ENCODE measurements at places on chromosomes 13 and 19.

GRCh38 chr13:60788156-60788829 is 391.3 kb downstream of the TDRD3 start:
- DNase-seq: no peak

GRCh38 chr13:95441326-95441725 is 111.2 kb upstream of the CLDN10 start:
- DNase-seq: no peak

DNA sequence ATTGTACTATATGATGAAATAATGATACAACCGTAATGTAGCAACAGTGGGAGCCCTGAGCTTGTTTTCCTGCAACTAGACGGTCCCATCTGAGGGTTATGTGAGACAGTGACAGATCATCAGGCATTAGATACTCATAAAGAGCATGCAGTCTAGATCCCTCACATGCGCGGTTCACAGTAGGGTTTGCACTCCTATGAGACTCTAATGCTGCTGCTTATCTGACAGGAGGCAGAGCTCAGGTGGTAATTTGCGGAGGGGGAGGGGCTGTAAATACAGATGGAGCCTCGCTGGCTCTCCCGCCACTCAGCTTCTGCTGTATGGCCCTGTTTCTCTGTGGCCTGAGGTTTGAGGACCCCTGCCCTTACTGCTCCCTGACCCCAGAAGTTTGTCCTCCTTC is 13.7 kb downstream of the EPHX3 start:
- DNase-seq: no peak

GRCh38 chr13:21106089-21106488 is 44.7 kb upstream of the LATS2 start:
- DNase-seq: peak; percentile 27

GRCh38 chr13:97474349-97474980 is 40.5 kb downstream of the RAP2A start:
- DNase-seq: no peak

DNA sequence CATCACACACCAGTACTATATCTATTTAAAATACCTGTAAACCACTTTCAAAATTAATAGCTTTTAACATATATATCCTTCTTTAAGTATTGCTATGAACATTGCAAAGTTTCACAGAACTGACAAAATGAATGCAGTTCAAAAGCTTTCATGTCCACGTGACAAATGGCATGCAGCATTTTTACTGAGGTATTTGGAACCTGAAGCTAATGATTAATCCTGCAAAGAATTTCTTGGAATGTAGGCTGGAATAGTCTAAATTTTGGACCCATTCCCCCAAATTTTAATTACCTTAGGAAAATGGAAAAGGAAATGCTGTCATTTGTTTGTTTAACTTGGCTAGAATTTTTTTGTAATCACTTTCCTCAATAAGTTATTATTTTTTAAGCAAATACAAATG is 423.8 kb upstream of the GPC6 start:
- peak; percentile 2 for DNase-seq
